ENCODE measurements at places on chromosomes 6 and 20.

DNA sequence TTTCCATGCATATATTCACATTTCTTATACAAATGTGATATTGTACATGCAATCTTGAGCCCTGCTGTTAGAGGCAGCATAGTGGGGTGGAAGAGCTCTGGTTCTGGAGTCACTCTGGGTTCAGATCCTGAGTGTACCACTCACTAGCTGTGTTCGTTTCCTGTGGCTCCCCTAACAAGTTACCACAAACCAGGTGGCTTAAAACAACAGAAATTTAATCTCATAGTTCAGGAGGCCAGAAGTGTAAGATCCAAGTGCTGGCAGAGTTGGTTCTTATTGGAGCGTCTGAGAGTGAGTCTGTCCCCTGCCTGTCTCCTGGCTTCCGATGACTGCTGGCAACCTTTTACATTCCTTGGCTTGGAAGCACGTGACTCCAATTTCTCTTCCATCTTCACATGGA, 115.6 kb downstream of the MAP3K7 start:
- DNase-seq: no peak

- DNase-seq: no peak
Measured at GRCh38 chr20:24147961-24148360, 159.4 kb upstream of the GGTLC1 start.

DNA sequence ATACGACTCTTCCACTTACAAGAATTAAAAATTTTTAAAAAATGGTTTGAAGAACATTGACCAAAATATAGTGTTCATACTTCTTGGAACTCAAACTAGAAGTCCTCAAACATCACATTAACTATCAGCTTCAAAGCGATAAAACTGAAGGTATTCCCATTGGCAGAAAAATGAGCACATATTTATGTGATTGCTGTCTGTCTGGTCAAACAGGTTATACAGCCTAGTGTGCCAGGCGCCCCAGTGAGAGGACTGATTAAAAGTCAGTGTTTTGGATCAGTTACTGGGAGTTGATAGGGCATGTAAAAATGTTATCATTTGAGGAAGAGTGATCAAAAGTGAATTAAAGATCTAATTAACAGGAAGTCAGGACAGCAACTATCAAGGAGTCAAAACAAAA, 738.8 kb downstream of the HDGFL1 start:
- no peak for DNase-seq

DNA sequence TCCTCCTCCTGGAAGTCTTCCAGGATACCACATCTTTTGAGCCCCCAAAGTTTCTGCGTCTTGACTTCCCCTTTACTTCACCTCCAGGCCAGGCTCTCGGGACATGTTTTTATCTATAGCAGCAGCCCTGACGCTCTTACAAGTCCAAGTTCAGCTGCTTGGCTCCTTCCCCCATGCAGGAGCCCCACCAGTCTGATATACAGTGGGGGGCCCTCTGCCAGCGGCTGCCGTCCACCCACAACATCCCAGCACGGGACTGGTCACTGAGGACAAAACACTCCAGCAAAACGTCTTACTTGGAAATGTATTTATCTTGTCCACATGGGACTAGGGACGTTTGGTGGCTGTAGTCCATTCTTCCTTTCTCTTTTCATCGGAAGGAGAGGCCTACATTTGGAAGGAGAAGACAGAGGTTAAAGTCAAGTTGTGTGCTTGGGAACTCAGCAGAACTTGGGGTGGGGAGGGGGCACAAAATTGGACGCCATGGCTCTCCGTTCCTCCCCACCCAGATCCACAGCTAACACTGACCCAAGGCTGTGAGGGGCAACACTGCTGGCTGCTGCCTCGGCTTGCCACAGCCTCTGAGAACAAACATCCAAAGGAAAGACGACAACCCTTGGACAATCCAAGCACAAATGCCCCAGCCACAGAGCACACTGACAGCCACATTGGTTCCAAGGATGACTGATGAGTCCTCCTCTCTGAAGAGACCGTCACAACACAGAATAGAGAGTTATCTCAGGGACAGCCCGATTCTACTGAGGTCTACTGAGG, 79.2 kb downstream of the PRND start:
- no peak for DNase-seq

DNA sequence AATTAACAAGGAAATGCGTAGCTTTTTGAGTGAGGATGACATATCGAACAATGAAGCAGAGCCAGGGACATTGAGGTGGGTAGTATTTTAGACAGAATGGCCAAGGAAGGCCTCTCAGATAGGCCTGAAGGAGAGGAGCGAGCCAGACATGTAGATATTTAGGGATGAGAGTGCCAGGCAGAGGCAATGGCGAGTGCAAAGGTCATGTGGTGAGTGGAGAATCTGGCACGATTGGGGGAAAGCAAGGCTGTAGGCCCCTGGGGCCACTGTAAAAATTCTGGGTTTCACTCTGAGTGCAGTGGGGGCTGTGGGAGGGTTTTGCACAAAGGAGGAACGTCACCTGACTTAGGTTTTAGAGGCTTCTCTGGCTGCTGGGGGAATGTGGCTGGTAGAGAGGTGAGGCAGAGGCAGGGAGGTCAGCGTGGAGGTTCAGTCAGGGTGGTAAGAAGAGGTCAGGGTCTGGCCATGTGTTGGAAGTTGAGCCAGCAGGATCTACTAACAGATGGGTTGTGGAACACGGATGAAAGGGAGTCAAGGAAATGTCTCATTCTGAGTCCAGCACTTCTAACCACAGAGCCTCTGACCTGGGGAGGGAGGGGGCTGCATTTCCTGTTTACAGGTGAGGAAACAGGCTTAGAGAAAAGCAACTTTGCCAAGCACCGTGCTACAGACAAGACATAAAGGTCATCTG, 11.3 kb downstream of the SIRPA start:
- DNase-seq: no peak

DNA sequence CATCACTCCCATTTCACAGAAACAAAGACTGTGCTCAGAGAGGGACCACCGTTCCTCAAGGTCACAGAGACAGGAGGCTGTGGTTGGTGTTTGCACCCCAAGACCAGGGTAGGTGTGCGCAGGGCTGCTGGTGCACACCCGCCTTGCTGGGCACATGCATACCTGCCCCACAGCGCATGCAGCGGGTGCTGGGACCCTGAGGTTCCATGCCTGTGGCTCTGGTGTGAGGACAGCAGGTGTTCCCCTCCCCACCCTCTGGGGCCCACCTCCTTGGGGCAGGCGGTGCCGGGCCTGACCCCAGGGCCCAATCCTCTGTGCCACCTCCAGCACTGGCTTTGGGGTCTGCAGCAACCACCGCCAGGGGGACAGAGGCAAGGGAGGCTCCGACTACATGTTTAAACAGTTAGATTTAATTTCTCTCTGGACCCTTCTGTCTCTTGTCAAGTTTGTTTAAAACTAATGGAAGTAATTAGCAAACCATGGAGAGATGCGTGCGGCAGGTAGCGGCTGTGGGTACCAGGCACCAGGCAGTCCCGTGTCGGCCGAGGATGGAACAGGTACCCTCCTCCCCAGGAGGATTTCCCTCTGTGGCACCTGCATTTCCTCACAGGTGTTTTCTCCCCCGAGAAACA, 327.8 kb downstream of the TAF4 start:
- DNase-seq: no peak

- no peak for DNase-seq
Measured at GRCh38 chr6:106827081-106827480, 147.4 kb downstream of the CD24 start.

DNA sequence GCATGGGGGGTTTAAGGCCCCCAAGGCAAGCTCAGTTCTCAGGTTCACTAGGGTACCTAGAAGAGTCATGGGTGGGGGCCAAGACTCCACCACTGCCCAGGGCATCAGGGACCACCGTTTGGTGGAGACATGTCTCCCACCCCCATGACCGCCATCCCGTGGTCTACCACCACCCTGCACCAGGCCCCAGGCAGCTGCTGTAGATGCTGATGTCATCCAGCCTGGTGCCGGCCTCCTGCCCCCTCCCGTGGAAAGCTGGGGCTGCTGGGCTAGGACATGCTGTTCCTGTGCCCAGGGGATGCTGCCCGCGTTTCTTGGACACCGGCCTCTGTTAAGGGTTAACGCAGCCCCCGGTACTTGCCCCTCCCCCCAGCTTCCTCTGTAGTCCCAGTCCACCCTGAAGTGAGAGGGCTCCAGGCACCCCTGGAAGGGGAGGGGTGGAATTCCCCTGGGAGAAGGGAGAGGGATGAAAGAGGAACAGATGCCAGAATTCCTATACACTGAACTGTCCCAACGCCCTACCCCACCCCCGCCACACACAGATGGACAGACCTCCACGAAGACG, 587 bp downstream of the IP6K3 start:
- DNase-seq: no peak

- DNase-seq: no peak
Measured at GRCh38 chr6:15512721-15513120, 150.1 kb downstream of the DTNBP1 start.

DNA sequence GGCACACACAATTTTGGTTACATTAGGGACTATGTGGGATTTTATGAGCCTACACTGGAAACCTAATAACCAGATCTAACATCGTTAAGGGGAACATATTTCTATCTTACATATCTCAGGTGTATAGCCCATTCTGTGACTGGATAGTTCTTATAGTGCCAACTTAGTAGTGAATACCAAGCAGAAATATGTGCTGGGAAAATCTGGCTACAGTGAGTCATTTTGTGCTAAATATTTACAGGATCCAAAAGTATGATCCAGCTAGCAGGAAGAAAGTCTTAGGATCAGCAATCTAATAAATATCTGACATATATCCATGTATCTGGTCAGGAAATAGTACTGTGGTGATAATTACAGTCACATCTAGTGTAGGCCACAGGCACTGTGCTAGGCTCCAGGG, 94.6 kb upstream of the INSM1 start:
- no peak for DNase-seq

DNA sequence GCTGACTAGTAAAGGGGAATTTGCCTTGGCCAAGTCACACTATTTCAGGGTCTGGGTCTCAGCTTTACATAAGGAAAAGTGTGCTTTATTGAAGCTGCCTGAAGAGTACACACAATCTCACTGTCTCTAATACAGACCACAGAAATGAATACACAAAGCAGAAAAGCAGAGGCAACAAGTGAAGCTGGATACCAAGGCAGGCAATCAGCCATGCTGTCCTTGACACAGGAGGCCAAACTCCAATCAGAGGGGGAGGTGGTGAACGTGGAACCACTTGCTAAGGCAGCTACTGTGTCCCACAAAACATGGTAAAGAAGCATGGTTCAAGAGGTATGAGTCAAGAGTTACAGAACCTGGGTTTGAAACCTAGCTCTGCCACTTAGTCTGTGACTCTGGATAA, 21.8 kb upstream of the CCND3 start:
- DNase-seq: no peak

DNA sequence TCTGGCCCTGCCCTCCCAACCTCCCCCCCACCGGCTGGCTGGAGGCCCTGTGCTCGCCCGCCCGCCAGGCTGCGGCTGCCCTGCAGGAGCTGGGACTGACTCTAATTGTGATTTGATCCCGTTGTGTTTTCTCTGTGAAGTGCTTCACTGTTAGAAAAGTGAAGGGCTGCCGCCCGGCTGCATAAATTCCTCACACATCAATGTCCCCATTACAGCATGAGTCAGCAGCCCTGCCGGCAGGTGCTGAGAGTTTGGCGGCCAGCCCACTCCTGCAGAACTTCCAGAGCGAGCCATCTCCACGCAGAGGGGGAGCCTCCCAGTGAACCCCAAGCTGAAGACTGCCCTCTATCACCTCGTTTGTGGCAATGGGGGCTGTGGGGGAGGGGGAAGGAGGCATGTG, 137.9 kb downstream of the DLL1 start:
- no peak for DNase-seq

DNA sequence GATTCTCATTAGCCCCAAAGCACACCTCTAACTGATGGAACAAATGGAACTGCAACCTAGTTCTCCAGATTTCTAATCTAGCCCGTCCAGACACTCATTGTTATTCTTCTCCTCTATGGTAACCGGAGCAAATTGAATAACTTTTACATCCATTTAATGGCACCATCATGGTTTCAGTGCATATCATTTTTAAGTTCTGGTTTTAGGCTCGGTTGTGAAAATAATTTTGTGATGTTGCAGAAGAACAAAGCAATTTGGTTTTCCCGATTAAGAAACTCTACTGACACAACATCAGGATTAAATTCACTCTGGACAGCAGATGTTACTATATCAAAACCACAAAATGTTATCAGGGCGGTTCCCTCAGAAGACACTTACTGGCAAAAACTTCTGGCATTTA, 42.5 kb upstream of the HBS1L start:
- no peak for DNase-seq

DNA sequence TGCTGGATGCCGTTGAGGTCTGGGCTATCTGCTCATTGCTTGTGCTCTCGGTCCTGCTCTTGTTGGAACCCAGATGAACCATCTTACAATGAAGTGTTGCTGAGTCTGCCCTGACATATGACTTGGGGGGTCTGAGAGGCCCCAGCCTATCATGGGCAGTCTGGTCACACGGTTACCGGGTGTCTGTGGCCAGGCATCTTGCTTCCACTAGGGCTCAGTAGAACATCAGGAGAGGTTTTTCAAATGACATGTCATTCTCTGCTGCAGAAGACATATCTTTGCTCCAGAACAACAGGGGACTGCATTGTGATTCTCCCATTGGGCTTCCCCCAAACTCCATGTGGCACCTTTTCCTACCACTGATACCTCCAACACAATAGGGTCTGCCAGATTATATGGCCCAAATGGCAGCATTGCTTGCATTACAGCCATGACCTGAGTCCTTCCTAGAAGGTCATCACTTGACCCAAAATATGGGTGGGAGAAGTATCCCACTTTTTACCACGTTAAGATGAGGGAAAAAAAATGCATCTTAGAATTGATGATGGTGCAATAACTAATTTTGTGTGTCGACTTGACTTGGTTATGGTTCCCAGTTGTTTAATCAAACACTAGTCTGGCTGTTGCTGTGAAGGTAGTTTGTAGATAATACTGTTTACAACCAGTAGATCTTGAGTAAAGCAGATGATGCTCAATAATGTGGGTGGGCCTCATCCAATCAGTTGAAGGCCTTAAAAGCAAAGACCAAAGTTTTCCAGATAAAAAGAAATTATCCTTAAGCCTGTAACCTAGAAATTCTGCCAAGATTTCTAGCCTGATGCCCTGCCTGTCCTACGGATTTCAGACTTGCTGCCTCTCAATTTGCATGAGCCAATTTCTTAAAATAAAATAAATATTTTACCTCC, 241.0 kb downstream of the QKI start:
- DNase-seq: no peak

DNA sequence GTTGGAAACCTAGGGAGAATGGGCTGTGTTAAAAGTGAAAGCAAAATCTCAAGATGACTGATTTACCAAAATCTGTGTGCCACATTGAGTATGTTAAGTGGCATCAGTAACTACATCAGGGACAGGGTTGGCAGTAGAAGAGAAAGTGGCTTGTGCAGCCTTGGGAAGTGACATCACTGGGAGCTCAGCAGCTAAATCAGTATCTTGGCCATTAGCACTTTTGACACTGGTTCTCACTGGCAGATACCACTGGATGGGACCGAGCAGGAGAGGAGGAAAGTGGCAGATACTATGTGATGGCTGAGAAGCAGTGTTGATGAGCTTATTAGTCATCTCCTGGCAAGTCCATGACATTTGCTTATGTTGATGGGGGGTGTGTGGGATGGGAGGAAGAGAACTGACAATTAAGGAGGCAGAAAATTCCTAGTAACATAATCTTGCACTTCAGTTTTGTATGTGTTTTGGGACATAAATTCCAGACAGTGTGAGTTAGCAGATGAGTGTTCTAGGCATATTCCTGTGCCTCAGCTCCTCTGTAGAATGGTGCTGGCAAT, 322.2 kb downstream of the SOX4 start:
- DNase-seq: no peak

- DNase-seq: no peak
Measured at GRCh38 chr6:166204852-166205650, 37.4 kb upstream of the TBXT start.
